ENCODE measurements at places on chromosomes 2 and 18. TPM values are rescaled to one million over a fixed set of nuclear protein-coding genes. Genes with fewer than 3 reads are reported as not detected.

NAT8 gene
- not detected for total RNA-seq

OXER1 gene
- total RNA-seq: not detected

HJURP gene
- total RNA-seq: 1.5 TPM

EDAR gene
- not detected for total RNA-seq

FECH gene
- 30.5 TPM for total RNA-seq

MYOM1 gene
- 0.15 TPM for total RNA-seq

TACR1 gene
- total RNA-seq: not detected

ZNF532 gene
- total RNA-seq: 51.4 TPM

PROM2 gene
- total RNA-seq: 0.83 TPM

MRPS9 gene
- total RNA-seq: 21.2 TPM

ABCB6 gene
- 57.1 TPM for total RNA-seq

RNF144A gene
- total RNA-seq: 2.0 TPM

XRCC5 gene
- 205 TPM for total RNA-seq

PTPRN gene
- total RNA-seq: 3.6 TPM

SERPINB7 gene
- total RNA-seq: 0.87 TPM

NBAS gene
- total RNA-seq: 125 TPM

INPP5D gene
- 0.15 TPM for total RNA-seq

GLI2 gene
- total RNA-seq: 3.2 TPM

RIT2 gene
- not detected for total RNA-seq

CGREF1 gene
- total RNA-seq: 3.6 TPM

FZD7 gene
- total RNA-seq: 82.4 TPM

CIB4 gene
- not detected for total RNA-seq
